ENCODE measurements at places on chromosomes 7 and 10. TPM values are rescaled to one million over a fixed set of nuclear protein-coding genes. Genes with fewer than 3 reads are reported as not detected.

- no peak overlapping the region for H3K27ac ChIP-seq
- H3K4me1 ChIP-seq, result no peaks in the 10 kb centered on the region
- H3K27me3 ChIP-seq, result no peaks in the 10 kb centered on the region
- no peak overlapping the region for H3K4me3 ChIP-seq
- DNase-seq, result no peak
Observed at GRCh38 chr7:89618274-89618673, 536.0 kb upstream of the STEAP1 start.

Gene ZSWIM8
- 129 TPM for total RNA-seq

Gene ACSM6
- not detected for total RNA-seq

Gene KMT2C
- 147 TPM for total RNA-seq

Gene HECW1
- total RNA-seq, result 0.52 TPM

GRCh38 chr10:84685047-84685660 lies 356.8 kb downstream of the CCSER2 start:
- DNase-seq, result no peak
- no peaks in the 10 kb centered on the region for H3K27me3 ChIP-seq
- no peaks in the 10 kb centered on the region for H3K36me3 ChIP-seq
- no peak overlapping the region for H3K27ac ChIP-seq
- no peak overlapping the region for H3K4me3 ChIP-seq
- H3K4me1 ChIP-seq, result no peaks in the 10 kb centered on the region

Gene ECHDC3
- total RNA-seq, result 10.5 TPM

GRCh38 chr7:47833211-47833610 lies 115.1 kb downstream of the PKD1L1 start:
- no peak overlapping the region for H3K4me3 ChIP-seq
- no peak overlapping the region for H3K27ac ChIP-seq
- H3K36me3 ChIP-seq, result no peaks in the 10 kb centered on the region
- no peak for DNase-seq

- H3K27ac ChIP-seq, result no peak overlapping the region
- DNase-seq, result no peak
- no peaks in the 10 kb centered on the region for H3K36me3 ChIP-seq
- H3K27me3 ChIP-seq, result no peaks in the 10 kb centered on the region
Observed at GRCh38 chr7:137000621-137001020, 132.2 kb downstream of the CHRM2 start.

GRCh38 chr7:77537778-77538280 lies 734 bp downstream of the PTPN12 start:
- peak overlapping the region; percentile 95 for H3K27ac ChIP-seq
- H3K36me3 ChIP-seq, result no peaks in the 10 kb centered on the region
- H3K4me1 ChIP-seq, result peaks cover 52% of the 10 kb centered on the region
- no peaks in the 10 kb centered on the region for H3K27me3 ChIP-seq
- peak overlapping the region; percentile 66 for H3K4me3 ChIP-seq

Gene KCNMA1
- total RNA-seq, result 63.6 TPM

Gene TMEM196
- not detected for total RNA-seq

GRCh38 chr7:90568213-90568612 lies 27.9 kb upstream of the CDK14 start:
- no peak for DNase-seq
- H3K27me3 ChIP-seq, result no peaks in the 10 kb centered on the region

GRCh38 chr10:78919181-78919966 lies 149.4 kb upstream of the ZMIZ1 start:
- H3K36me3 ChIP-seq, result no peaks in the 10 kb centered on the region

Gene KIAA1549
- total RNA-seq, result 1.2 TPM

Gene SLC26A5
- 0.52 TPM for total RNA-seq

Gene ZNF853
- total RNA-seq, result 5.8 TPM

GRCh38 chr7:155860840-155861479 lies 48.7 kb upstream of the SHH start:
- no peak overlapping the region for H3K4me3 ChIP-seq
- peak; percentile 54 for DNase-seq
- no peaks in the 10 kb centered on the region for H3K36me3 ChIP-seq
- H3K27me3 ChIP-seq, result no peaks in the 10 kb centered on the region

Gene PVRIG
- total RNA-seq, result 58.7 TPM

Gene CYP3A4
- total RNA-seq, result not detected

- no peak overlapping the region for H3K4me3 ChIP-seq
- no peaks in the 10 kb centered on the region for H3K27me3 ChIP-seq
- no peaks in the 10 kb centered on the region for H3K36me3 ChIP-seq
- DNase-seq, result no peak
- peaks cover 80% of the 10 kb centered on the region for H3K4me1 ChIP-seq
- peak overlapping the region; percentile 87 for H3K27ac ChIP-seq
Observed at GRCh38 chr10:3806603-3807002, 21.6 kb upstream of the KLF6 start.

GRCh38 chr10:3452173-3452626 lies 279.6 kb upstream of the PITRM1 start:
- H3K27me3 ChIP-seq, result no peaks in the 10 kb centered on the region
- H3K36me3 ChIP-seq, result no peaks in the 10 kb centered on the region
- H3K27ac ChIP-seq, result peak overlapping the region; percentile 82
- no peak for DNase-seq
- H3K4me1 ChIP-seq, result peaks cover 40% of the 10 kb centered on the region

DNA sequence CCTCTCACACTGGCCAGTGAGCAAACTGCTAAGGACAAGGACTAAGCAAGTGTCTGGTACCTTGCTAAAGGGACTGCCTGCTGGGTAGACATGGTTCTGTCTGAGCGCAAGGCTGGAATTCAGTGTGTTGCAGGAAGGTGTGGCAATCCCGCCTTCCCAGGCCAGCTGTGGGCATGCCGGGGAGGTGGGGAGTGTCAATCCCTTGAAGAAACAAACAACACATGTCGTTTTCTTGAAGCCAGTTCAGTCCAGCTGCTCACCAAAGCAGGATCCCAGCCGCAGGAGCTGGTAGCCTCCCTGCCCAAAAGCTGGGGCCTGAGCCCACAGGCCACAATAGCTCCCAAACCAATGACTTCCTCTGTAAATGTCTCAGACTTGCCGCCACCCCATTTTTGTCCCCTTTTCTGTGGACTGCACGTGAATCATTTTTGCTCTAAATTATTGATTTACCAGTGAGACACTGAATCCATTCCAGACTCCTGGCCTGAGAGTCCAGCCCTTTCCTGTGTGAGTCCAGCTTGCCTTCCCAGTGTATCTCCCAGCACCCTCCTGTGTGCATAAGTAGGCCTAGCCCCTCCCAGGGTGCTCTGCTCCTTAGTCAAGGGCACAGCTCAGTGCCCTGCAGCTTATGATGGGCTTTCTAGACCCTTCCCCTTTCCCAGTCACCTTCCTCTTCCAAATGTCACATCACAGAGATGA lies 166.8 kb downstream of the RGS10 start:
- no peak overlapping the region for H3K4me3 ChIP-seq
- H3K27me3 ChIP-seq, result no peaks in the 10 kb centered on the region
- DNase-seq, result no peak
- peaks cover 3% of the 10 kb centered on the region for H3K36me3 ChIP-seq

DNA sequence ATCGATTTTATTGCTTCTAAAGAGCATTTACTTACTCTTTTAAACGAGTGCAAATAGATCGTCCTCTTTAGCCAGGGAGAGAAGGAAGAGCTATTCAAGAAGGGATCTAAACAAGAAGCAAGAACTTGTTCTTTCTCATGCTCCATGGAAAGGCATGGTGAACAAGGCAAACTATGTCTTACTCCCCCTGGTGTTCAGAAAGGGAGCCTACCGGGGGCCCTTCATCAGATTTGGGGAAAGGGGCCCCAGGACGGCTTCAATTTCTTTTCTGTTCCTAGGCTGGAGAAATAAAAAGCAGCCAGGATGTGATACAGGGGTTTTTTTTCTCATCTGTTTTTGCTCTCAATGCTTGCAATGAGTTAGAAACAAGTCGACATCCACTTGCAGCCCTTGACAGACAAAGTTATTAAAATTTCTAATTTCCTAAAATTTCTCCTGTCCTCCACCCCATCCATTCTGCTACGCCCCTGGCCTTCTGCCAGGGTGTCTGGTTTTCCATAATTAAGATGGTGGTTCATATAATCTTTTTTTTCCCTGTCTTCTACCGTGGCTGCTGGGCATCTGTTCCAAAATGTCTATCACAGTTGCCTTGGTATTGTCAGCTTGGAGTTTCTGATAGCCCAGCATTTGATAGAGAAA lies 214.4 kb downstream of the CREB5 start:
- no peaks in the 10 kb centered on the region for H3K27me3 ChIP-seq
- H3K36me3 ChIP-seq, result no peaks in the 10 kb centered on the region
- no peak overlapping the region for H3K4me3 ChIP-seq
- no peak for DNase-seq
- H3K27ac ChIP-seq, result no peak overlapping the region

DNA sequence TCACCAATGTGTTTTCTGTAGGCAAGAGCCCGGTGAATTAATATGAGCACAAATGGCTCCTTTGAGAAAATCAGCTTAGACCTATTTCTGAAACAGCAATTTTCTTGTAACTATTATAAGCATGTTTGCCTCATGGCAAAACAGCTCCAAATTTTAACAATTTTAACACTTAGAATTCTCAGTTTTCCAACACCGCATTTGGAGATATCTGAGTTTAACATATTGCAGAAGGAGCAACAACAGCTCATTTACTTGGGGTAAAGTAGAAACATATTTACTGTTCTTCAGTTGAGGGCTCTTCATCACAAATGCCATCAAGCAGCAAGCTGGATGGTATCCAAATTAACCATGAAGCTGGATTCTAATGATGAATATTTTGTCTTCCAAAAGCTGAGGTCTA lies 134.0 kb upstream of the SLC26A5 start:
- H3K27ac ChIP-seq, result no peak overlapping the region
- no peak for DNase-seq

Gene TMEM184A
- total RNA-seq, result not detected

DNA sequence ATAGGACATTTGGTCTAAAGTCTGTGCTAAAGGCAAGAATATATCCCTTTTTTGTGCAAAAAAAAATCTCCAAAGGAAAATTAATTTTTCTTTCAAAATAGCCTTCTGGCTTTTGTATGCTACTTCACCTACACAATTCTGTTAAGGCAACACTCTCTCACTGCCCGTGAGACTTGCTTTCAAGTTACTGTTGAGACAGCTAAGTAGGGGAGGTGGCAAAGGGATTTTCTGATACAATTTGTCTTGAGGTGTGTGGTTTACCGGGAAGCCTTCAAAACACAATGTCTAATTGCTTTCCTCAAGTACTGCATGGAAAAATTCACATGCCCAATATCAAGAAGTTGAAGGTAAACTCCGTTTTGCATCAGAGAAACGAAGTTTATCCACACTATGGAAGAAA lies 50.8 kb upstream of the RSU1 start:
- no peaks in the 10 kb centered on the region for H3K4me1 ChIP-seq
- no peak for DNase-seq
- no peaks in the 10 kb centered on the region for H3K36me3 ChIP-seq
- no peaks in the 10 kb centered on the region for H3K27me3 ChIP-seq

- DNase-seq, result no peak
- no peaks in the 10 kb centered on the region for H3K27me3 ChIP-seq
- no peaks in the 10 kb centered on the region for H3K36me3 ChIP-seq
Observed at GRCh38 chr7:112365551-112365950, 84.7 kb upstream of the IFRD1 start.

Gene EVX1
- total RNA-seq, result not detected

- H3K27ac ChIP-seq, result no peak overlapping the region
- H3K27me3 ChIP-seq, result no peaks in the 10 kb centered on the region
- no peak for DNase-seq
- no peak overlapping the region for H3K4me3 ChIP-seq
Observed at GRCh38 chr7:118626739-118627138, 402.2 kb downstream of the ANKRD7 start.

Gene FOXP2
- 1.1 TPM for total RNA-seq

Gene TMEM26
- total RNA-seq, result 30.9 TPM

Gene SEC61A2
- 9.5 TPM for total RNA-seq

Gene SRRM3
- 0.88 TPM for total RNA-seq

Data from spleen (tissue), 13 donors.